NCI-H1694 (cell line): ENCODE measurements at places on chromosomes 4 and X.

- no peak for DNase-seq
Measured at GRCh38 chrX:131308980-131309379, 19.9 kb upstream of the IGSF1 start.

DNA sequence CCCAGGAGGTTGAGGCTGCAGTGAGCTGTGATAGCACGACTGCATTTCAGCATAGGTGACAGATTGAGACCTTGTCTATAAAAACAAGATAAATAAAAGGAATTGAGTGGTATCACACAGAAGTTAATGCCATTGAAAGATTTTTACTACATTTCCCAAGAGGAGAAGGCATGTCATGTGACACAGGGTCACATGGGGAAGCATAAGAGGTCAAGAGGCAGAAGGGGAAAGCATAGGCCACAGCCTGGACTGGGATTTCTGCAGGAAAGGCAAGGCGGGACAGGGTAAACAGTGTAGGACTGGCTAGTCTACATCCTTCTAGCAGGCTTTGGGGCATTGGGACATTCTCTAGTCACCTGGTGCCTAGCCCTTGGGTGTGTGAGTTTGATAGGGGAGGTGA lies 88.6 kb downstream of the PDGFRA start:
- DNase-seq = no peak

DNA sequence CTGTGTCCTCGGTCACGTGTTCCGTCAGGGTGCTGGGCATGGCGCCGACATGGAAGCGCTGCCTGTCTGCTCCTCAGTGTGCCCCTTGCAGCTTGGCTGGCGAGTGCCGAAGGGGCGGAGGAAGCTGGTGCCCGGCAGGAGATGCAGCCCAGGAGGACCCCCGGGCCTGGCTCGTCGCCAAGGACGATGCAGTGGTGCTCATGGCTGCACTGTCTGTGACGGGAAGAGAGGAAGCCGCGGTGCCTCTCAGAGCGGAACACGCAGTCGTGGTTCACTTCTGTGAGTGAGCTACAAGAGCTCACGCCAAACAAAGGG lies 38.1 kb downstream of the FGFRL1 start:
- no peak for DNase-seq

GRCh38 chr4:183987987-183988392 lies 82.9 kb downstream of the STOX2 start:
- no peak for DNase-seq

- no peak for DNase-seq
Measured at GRCh38 chr4:39770969-39771724, 73.2 kb downstream of the UBE2K start.

DNA sequence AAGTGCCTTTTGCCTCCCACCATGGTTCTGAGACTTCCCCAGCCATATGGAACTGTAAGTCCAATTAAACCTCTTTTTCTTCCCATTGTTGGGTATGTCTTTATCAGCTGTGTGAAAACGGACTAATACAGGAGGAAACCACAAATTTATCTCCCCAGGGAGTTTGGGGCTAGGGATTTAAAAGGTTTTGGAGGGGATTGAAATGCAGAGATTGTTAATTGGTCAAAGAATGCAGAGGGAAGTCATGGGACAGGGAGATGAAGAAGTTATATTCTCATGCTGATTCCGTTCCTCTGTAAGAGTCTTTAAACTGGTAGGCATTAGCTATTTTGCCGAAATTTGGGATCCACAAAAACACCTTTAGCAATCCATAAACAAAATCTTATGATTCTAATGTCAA lies 57.9 kb downstream of the TKTL2 start:
- no peak for DNase-seq

GRCh38 chrX:34381241-34381640 lies 249.1 kb upstream of the FAM47A start:
- no peak for DNase-seq

DNA sequence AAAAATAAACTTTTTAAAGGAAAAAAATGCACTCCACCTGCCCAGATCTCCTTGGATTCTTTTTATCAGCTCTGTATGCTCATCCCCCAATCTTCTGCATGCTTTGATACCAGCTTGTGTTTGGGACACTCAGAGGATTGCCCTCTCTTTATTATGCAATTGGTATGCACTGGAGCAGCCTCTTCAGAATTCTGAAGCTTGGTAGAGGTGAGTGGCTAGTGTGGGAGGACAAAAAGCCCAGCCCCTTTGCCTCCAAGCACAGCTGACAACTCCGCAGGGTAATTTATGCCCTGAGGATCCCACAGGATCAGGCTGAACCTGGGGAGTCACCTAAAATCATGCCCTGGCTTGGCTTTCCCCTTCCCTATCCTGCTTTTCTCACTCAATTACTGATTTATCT lies 16.7 kb downstream of the IL21 start:
- DNase-seq = no peak

DNA sequence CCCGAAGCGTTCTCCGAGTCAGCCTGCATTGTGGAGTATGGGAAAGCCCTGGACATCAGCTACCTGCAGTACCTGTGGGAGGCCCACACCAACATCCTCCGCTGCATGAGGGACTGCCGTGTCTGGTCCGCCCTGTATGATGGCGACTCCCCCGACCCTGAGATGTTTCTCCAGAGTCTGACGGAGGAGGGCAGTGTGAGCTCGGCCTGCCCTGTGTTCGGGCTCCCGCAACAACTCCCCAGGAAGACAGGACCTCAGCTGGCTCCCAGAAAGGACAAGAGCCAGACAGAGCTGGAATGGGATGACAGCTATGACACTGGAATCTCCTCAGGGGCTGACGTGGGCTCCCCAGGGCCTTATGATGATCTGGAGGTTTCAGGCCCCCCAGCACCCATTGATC lies 111.3 kb downstream of the GATB start:
- DNase-seq = no peak

- DNase-seq = no peak
Measured at GRCh38 chr4:57091657-57092162, 18.5 kb downstream of the IGFBP7 start.
